ENCODE measurements at places on chromosomes 3 and 15.

- no peak for DNase-seq
Measured at GRCh38 chr15:67366904-67367303, 112.3 kb downstream of the IQCH start.

DNA sequence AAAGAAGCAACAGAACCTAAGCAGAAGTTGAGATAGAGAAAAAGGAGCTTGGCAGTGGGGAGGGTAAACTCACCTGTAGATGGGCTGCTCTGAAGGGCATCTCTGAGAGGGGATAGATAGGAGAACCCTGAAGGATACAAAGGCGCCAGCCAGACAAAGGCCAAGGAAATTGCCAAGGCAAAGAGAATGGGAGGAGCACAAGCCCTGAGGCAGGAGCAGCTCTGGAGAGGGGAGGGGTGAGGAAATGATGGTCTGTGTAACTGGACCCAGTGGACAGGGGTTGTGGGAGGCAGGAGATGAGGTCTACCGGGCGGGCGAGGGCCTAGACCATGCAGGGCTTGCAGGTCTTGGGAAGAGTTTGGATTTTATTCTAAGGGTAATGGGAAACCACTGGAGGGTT, 2.3 kb upstream of the PDIA5 start:
- no peak for DNase-seq

GRCh38 chr15:41978534-41978933, 6.2 kb upstream of the EHD4 start:
- DNase-seq: no peak

- DNase-seq: no peak
Measured at GRCh38 chr15:70801109-70801508, 37.8 kb upstream of the UACA start.

DNA sequence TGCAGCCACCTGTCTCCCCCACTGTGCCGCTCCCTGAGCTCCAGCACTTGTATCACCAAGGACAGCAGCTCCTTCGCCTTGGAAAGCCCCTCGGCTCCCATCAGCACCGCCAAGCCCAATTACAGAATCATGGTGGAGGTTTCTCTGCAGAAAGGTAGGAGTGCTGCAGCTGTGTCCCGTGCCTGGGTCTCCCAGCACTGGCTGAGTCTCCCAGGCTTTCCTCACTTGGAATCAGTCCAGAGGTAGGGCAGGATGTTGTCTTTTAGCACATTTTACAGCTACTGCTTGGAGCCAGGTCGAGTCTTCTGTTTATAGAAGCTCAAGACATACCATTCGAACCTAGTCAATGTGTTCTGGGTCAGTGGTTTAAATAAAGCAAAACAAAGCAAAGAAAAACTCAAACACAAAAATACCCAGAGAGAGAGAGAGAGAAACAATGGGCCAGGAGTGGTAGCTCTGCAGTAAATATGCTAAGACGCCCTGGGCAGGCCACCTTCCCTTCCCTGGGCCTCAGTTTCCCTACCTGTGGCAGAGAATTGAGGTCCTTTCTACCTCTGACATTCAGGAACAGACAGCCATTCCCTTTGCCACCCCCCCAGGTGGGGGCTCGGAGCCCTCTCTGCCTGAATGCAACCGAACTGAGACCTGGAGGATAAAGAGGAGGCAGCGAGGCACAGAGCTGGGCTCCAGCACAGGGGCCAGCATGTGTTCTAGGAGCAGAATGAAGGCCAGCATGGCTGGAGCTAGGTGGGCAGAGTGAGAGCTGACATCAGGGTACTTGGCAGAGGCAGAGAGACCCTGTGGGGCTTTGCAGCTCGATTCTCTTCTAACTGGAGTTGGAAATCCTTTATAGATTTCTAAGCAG, 44.1 kb downstream of the STARD5 start:
- no peak for DNase-seq

DNA sequence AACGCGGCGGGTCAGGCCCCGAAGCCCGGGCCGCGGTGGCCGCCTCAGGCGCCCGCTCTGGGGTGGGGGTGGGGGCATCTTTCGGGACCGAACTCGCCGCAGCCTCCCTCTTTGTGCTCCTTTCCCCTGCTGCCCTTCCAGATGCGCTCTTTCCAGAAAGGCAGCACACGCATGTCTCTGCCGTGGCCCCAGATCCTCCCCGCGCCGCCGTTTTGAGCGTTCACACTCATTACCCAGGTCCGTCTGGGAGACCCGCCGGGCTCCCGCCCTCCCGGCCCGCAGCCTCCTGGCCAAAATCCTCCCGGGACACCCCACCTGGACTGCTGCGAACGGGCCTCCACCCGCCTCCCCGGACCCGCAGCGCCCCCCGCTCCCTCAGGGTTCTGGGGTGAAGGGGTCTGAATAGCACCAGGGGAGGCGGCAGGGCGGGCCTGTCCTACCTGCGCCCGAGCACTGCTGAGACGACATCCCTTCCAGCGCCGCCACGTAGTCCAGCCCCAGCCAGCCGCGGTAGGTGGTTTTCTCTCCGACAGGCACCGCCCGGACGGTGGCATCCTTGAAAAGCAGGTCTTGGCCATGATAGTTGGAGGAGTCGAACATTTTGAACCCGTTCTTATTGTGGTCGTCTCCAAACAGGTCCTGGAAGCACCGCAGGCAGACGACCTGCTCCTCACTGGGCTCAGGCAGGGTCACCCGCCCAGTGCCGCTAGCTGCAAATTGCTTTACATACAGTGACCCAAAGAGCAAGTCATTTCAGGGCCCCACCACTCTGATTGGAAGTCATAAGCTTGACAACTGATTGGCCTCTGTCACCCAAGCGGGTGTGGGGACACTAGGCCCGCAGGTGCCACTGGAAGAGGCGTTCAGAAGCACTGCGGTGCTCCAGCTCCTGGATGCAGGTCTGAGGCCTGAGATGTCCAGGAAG, 25.9 kb downstream of the MELTF start:
- no peak for DNase-seq

DNA sequence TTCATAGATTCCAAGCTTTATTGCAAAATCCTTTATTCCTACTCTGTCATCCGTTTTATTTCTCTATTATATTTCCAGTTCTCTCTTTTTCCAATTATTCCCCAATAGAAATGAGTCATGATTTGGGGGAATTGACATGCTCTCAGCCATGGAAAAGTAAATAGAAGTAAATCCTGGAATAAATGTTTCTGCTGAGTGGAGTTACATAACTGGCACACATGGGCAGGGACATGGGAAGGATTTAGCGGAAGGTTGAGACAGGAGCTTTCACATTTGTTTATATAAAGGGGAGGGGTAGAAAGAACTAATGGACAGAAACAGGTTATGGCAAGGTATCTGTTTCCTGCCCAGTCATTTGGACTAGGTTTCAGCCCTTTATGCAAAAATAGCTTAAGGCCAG, 221.6 kb downstream of the PLOD2 start:
- DNase-seq: no peak

DNA sequence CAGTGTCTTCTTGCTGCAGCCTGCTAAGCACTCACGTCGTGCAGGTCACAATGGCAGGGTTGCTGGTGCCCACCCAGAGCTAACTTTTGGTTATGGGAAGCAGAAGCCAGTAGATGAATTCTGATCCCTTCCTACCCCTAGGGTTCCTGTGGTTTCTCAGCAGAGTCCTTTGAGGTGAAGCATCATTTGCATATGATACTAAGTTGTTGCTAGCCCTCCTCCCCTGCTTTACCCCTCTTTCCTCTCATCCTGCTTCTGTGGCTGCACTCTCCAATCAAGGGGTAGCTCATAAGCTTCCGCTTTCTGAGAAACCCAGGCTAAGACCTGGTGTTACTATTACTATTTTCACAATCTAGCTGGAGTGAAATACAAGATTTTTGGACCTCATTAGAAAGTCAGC, 22.1 kb upstream of the HEG1 start:
- DNase-seq: no peak

DNA sequence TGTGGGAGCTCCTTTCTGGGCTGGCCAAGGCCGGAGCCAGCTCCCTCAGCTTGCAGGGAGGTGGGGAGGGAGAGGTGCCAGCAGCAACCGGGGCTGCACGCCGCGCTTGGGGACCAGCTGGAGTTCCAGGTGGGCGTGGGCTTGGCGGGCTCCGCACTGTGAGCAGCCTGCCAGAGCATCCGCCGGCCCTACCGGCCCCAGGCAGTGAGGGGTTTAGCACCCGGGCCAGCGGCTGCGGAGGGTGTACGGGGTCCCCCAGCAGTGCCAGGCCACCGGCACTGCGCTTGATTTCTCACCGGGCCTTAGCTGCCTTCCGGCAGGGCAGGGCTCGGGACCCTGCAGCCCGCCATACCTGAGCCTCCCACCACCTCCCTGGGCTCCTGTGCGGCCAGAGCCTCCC, 651.0 kb upstream of the ARPP21 start:
- DNase-seq: no peak

All from stimulated activated CD4-positive, alpha-beta T cell treated with anti-CD3 and anti-CD28 coated beads, Interleukin-1b, Interleukin-23, amount 100 ng/mL, for 1 hour (primary cell).